ENCODE measurements at places on chromosomes 4 and X. TPM values are rescaled to one million over a fixed set of nuclear protein-coding genes. Genes with fewer than 3 reads are reported as not detected.

DNA sequence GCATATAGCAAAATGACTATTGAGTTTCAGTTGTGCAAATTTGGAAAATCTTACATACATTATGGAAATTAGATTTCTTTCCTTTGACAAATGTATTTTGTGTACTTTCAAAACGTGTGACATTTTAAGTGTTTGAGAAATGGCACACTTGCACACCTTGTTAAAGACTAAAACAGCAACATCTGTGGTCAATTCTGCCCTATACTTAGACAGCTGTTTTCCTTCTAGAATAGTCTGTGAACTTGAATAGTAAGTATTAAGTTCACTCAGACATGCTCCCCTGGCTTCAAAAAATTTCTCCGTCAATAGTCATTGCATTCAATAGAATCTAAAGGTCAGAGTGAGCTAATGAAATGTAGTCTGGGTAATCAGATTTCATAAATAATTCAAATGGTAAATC is 21.7 kb upstream of the TBC1D9 start:
- H3K4me3 ChIP-seq = no peak overlapping the region
- H3K36me3 ChIP-seq = no peaks in the 10 kb centered on the region
- DNase-seq = no peak
- no peak overlapping the region for H3K27ac ChIP-seq

GRCh38 chrX:102899940-102900916 is 36.8 kb upstream of the RAB40AL start:
- no peaks in the 10 kb centered on the region for H3K27me3 ChIP-seq
- no peak overlapping the region for H3K27ac ChIP-seq
- H3K4me1 ChIP-seq = no peaks in the 10 kb centered on the region
- peak; percentile 69 for DNase-seq

DNA sequence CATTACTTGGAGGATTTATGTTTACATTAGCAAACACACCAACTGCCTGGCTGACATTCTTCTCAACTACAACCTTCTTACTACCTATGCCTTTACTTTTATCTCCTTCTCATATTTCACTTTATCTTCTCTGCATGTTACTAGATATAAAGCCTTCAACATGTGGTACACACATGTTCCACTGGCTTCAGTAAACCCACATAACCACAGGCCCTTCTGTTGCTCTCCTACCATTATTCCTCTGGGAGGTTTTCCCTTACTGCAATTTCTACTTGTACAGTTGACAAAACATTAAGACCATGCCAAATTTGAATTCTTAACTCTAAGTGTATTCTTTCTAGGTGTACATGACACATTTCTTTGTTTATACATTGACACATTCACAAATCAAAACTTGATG is 133.1 kb downstream of the ARAP2 start:
- H3K36me3 ChIP-seq = no peaks in the 10 kb centered on the region
- no peak overlapping the region for H3K27ac ChIP-seq
- H3K27me3 ChIP-seq = no peaks in the 10 kb centered on the region
- no peaks in the 10 kb centered on the region for H3K4me1 ChIP-seq

GRCh38 chrX:40637687-40638086 is 9.7 kb downstream of the CXorf38 start:
- DNase-seq = no peak
- no peak overlapping the region for H3K27ac ChIP-seq
- peaks cover 3% of the 10 kb centered on the region for H3K4me1 ChIP-seq
- peaks cover 24% of the 10 kb centered on the region for H3K36me3 ChIP-seq
- no peaks in the 10 kb centered on the region for H3K27me3 ChIP-seq

DNA sequence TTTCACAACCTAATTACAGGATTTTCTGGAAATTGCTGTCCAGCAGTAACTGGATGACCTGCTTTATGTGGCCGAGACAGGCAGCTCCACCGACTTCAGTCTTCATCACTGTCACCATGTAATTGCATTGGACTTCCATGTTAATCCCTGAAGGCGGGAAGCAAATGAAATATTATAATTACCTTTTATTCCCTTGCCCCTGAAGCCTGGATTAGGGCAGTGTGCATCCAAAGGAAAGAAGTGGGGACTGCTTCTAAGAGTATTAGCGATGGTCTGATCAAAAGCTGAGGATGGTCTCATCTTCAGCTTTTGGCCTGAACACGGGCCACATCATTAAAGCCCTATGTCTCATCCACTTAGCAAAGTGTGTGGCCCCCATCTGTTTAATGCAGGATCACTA is 311.6 kb upstream of the GALNT7 start:
- H3K4me1 ChIP-seq = peaks cover 15% of the 10 kb centered on the region
- DNase-seq = no peak
- H3K27ac ChIP-seq = no peak overlapping the region
- peaks cover 3% of the 10 kb centered on the region for H3K36me3 ChIP-seq

GRCh38 chrX:149948016-149948415 is 9.7 kb upstream of the EOLA2 start:
- H3K27ac ChIP-seq = no peak overlapping the region
- H3K4me3 ChIP-seq = no peak overlapping the region
- H3K36me3 ChIP-seq = peaks cover 2% of the 10 kb centered on the region
- H3K27me3 ChIP-seq = no peaks in the 10 kb centered on the region

DNA sequence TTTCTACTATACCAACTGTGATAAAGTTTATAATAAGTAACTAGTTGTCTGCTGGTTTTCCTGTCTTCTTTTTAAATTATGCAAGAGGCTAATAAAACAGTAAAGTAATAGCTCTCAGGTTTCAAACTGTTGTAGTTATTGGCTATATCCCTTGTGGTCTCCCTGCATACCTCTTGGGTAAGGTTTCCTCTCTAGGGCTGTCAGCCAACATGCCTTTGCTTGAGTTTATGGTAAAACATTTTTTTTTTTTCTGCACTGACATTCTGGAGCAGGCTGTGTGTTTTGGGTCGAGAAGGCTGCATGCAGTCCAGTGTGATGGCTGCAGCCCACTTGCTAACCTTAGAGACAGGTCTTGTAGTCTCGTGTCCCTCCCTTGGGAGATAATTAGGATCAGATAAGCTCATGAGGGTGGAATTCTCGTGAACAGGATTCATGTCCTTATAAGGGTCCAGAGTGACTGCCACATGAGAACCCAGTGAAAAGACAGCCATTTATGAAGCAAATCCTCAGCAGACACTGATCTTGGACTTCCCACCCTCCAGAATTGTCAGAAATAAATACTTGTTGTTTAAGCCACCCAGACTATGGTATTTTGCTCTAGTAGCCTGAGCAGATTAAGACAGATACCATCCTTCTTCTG is 831.2 kb downstream of the CCSER1 start:
- H3K27me3 ChIP-seq = no peaks in the 10 kb centered on the region
- no peak overlapping the region for H3K4me3 ChIP-seq
- peaks cover 3% of the 10 kb centered on the region for H3K4me1 ChIP-seq
- H3K36me3 ChIP-seq = no peaks in the 10 kb centered on the region

DNA sequence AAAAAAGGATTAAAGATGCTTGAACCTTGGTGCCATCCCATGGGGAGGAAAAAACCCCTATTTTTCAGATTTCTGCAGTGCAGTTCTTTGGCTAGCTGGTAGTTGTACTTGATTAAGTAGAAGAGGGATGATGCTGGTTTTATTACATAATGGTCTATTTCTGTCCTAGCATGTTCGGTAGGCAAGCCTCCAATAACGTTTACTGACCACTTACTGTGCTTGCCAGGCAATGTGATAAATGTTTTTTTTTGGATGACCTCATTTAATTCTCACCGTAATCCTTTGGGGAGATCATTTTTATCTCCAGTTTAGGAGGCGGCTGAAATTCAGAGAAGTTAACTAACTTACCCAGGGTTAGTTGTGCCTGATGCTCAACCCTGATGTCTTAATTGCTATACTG is 92.1 kb upstream of the RPA4 start:
- DNase-seq = no peak
- H3K4me1 ChIP-seq = peaks cover 8% of the 10 kb centered on the region
- H3K4me3 ChIP-seq = no peak overlapping the region
- no peaks in the 10 kb centered on the region for H3K36me3 ChIP-seq

- no peak overlapping the region for H3K4me3 ChIP-seq
- H3K27ac ChIP-seq = no peak overlapping the region
- H3K27me3 ChIP-seq = no peaks in the 10 kb centered on the region
Measured at GRCh38 chrX:124917011-124917410, 402.7 kb upstream of the TEX13C start.

DNA sequence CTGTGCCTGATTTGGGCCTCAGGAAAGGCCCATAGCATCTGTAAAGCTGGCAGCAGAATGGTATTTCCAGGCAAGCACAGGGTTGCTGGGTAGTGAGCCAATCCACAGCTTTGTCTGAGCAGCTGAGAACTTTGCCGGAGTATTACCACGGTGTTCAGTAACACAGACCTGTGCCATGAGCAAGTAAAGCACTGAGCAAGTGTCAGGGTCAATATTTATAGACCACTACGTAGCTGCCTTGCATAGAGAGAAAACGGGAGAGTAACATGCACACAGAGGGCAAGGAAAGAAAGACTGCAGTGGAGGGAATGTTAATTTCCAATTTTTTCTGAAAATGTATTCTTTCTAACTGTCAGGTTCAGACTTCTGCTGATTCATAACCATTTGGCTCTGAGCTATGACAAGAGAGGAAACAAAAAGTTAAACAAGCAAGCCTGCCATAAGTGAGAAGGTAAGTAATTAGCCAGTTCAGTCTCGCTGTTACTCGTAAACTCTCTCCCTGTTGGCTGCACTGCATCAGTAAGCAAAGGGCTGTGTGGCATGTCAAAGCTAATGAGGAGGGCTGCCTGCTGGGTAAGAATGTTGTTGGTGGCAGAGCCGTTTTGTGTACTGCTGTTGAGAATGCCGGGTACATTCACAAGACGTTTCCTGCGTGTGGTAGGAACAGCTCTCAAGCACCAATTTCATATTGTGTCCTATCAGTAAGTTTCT is 238.1 kb downstream of the BMPR1B start:
- H3K27me3 ChIP-seq = no peaks in the 10 kb centered on the region
- H3K27ac ChIP-seq = peak overlapping the region; percentile 14
- no peaks in the 10 kb centered on the region for H3K36me3 ChIP-seq
- H3K4me3 ChIP-seq = peak overlapping the region; percentile 4

DNA sequence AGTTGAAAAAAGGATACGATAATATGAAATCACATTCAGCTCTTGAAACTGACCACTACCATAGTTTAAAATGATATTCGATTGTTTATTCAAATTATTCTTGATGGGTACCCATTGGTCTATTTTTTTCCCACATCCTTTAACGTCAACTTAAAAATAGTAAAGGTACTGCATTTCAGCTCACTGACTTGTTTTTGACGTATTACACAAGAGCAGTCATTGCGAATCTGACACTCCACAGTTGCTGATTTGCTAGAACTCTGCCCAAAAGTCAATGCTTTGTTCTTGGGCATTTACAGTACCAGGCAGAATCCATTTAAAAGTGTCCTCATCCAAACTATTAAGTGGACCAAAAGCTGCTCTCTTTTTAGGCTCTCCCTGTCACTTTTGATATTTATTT is 1.2 kb upstream of the PDS5A start:
- peaks cover 9% of the 10 kb centered on the region for H3K36me3 ChIP-seq
- no peaks in the 10 kb centered on the region for H3K27me3 ChIP-seq
- no peak for DNase-seq
- H3K4me3 ChIP-seq = peak overlapping the region; percentile 75

GRCh38 chr4:82423245-82424054 is 6.8 kb downstream of the HNRNPDL start:
- H3K36me3 ChIP-seq = peaks cover 55% of the 10 kb centered on the region
- peaks cover 48% of the 10 kb centered on the region for H3K4me1 ChIP-seq
- DNase-seq = no peak

GRCh38 chr4:105966051-105966450 is 70.8 kb downstream of the NPNT start:
- no peaks in the 10 kb centered on the region for H3K4me1 ChIP-seq
- H3K27ac ChIP-seq = no peak overlapping the region

DNA sequence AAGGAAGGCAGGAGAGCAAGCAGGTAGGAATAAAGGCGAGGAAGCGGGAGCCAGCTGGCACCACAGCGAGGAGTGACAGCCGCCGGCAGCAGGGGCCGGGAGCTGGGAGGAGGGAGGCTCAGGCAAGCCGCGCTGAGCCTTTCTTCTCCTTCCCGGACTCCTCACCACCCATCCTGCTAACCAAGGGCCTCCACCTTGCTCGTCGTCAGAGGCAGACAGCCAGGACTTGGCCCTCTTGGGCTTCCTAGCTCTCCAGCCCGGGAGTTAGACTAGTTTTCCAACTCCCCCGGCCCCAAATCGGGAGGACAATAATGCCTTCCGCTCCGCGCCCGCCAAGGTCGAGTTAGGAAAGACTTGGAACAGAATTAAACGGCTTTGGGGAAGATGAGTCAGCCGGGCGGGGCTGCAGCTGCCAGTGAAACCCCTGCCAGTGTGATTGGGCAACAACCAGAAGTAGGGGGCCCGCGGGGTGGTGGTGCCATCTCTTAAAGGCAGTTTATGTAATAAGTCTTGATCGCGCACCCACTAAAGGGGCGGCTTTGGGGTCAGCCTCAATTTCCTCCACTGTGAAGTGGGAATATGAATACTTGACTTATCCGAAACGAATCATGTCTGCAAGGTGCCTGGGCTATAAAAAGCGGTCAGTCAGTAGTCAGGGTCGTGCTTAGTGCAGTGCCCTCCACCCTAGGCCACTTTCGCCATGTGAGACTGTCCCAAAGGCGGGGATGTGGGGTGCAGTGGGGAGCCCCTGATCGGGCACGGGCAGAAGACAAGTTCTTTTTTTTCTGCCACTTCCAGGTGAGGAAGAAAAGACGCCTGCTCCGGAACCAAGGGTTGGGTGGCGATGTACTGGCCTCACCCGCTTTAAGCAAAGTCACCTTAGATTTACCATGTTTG is 6.7 kb upstream of the HSD17B10 start:
- H3K4me3 ChIP-seq = peak overlapping the region; percentile 78
- DNase-seq = no peak
- H3K4me1 ChIP-seq = peaks cover 8% of the 10 kb centered on the region
- no peaks in the 10 kb centered on the region for H3K36me3 ChIP-seq

- no peaks in the 10 kb centered on the region for H3K27me3 ChIP-seq
- no peak overlapping the region for H3K4me3 ChIP-seq
- no peak overlapping the region for H3K27ac ChIP-seq
- no peaks in the 10 kb centered on the region for H3K4me1 ChIP-seq
- H3K36me3 ChIP-seq = no peaks in the 10 kb centered on the region
Measured at GRCh38 chr4:117596917-117597480, 437.3 kb upstream of the NDST3 start.

Gene IL1RAPL2
- 0.50 TPM for total RNA-seq

Gene PDHA2
- total RNA-seq = not detected

Gene NONO
- total RNA-seq = 1,032 TPM

Gene TRIM75
- total RNA-seq = not detected

Gene CTAG2
- total RNA-seq = not detected

Gene PAGE1
- total RNA-seq = not detected

Gene RAB33B
- 6.5 TPM for total RNA-seq
